ENCODE measurements at places on chromosomes 7 and 10.

GRCh38 chr7:98640375-98640774, 23.3 kb downstream of the NPTX2 start:
- DNase-seq, result no peak

- no peak for DNase-seq
Measured at GRCh38 chr10:108894402-108895301, 1028.7 kb downstream of the XPNPEP1 start.

DNA sequence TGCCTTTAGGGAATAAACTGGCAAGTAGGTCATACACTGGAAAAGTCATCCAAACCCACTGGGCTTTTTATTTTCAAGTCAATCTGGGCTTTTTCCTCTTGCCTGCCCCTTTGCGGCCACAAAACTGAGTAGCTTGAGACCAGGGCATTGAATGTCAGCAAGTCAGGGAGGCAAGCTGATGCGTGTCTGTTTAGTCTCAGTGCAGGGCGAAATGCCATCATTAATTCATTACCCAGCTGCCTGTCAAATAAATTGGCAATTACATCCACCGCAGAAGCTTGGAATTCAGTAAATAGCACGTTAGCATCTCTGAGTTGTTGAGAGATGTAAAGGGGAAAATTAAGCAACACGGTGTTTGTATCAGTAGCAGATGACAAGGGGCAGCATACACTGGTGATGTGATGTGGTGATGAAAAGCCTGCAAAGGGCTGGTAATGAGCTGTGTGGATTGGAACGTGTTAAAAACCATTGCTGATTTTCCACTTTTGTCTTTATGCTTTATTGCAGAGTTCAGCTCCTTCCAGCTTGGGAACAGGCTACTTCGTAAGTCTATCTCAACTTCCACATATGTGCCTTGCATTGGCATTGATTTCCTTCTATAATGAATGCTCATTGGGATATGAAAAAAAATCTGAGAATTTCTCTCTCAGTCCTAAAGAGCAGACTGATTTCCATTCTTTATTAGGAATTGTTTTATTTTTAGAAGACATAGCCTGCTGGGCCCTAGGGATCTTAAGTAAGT, 535.9 kb downstream of the AUTS2 start:
- no peak for DNase-seq

DNA sequence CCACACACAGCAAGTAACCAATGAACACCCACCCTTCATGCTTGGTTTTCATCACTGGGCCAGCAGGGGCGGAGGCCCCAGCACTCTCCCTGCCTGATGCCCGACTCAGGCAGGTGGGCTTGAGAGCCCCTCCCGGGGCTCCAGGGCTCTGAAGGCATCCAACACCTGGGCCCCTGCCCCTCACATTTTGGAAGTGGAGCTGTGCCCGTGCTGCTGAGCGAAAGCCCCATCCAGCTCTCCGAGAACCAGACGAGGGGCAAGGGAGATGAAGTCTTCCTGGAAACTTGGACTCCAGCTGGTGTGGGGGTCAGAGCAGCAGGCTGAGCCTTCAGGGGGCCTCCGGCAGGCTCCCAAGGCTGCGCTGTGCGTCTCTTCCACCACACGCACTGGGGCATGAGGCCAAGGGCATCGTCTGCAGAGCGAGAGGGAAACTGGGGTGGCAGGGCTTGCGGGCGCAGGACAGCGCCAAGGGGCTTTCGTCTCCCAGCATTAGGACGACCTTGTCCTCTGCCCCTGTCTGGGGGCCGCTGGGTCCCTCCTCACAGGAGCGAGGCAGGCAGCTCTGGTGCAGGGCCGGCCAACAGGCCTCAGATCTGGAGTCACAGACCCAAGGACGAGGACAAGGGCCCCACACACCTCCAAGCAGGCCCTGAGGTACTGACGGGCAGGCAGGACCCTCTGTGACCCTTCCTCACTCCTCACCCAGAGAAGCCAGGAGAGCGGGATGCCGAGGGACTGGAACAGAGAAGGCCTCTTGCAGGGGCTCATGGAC, 108.3 kb upstream of the FAM20C start:
- no peak for DNase-seq

- peak; percentile 44 for DNase-seq
Measured at GRCh38 chr7:55964261-55965099, at the start of gene NIPSNAP2. TSS of gene NIPSNAP2 (plus strand) at chr7:55964585. CDS start at chr7:55964610, 25 bp downstream.

DNA sequence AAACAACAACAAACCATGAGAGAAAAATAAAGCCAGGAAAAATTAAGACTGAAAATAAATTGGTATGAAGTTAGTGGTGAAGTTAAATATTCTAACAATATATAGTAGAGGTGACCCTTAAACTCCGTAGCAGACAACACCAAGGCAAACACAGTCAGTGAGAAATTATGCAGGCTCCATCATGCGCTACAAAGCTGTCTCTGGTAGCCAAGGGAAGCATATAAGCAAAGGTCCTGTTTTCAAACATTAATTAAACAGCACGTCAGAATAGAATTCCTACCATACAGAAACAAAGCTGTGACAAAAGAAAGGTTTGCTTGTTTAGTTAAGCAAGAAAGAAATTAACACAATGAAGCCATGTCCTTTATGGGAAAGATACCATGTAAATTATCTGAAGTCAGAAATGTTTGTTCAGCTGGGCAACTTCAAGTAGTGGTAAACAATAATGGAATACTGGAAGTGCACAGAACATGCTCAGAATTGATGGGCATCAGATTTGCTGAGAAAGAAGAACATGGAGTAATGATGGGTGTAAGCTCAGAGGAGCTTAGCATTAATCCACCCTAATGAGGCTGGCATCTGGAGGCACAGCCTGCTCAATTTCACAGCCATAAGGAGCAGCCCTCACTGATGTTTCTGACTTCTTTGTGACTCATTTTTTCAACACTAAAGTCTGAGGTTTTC, 75.7 kb downstream of the IGF2BP3 start:
- DNase-seq, result no peak

- DNase-seq, result peak; percentile 86
Measured at GRCh38 chr10:80662429-80663261, 124.9 kb downstream of the SH2D4B start.

DNA sequence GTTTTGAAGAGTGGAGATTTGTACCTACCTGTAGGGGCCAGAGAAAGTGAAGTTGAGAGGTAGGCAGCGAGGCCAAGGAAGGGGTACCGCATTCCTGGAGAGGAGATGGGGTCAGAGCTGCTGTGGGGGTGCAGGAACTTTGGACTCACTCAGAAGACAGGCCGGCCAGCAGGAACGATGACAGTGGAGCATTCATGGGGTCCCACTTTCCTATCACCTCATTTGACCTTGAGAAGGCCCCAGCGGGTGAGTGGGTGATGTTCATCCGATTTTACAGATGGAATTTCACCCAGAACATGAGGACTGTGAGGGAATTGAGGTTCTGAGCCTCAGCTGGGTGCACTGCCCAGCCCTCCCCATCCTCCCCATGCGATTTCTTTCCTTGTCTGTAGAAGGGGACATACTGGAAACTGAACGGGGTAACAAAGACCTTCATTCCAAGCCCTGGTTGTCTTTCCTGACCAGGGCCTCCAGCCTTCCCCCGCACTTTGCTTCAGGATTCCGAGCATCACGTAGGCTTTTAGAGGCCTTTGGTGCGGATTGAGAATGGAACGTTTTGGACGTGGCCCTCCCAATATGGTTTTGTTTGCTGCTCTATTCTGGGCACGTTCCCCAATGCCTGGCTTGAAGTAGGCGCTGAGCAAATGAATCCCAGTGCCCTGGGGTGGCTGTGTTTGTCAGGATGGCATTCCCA, 87.3 kb downstream of the ADCY1 start:
- no peak for DNase-seq

GRCh38 chr10:32227802-32228201, 119.2 kb downstream of the EPC1 start:
- no peak for DNase-seq

GRCh38 chr7:84924353-84924752, 262.5 kb downstream of the SEMA3D start:
- DNase-seq, result no peak

GRCh38 chr10:36358736-36359135, 716.6 kb upstream of the FZD8 start:
- DNase-seq, result peak; percentile 44

DNA sequence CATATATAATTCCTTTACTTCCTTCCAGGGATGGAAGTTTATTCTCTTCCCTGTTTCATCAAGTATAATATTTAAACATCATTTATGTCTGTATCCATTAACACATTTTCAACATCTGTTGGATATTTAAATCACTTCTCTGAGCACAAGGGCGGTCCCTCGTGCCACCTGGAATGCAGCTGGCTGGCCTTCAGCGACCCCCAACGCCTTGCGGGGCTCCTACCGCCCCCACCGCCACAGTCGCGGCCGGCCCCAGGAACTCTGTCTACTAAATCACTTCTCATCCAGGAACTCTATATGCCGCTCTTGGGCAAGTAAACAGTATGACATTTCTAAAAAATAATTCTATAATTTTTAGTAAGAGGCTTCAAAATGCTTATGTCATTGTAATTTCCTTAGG, 221.1 kb upstream of the PTN start:
- DNase-seq, result no peak

DNA sequence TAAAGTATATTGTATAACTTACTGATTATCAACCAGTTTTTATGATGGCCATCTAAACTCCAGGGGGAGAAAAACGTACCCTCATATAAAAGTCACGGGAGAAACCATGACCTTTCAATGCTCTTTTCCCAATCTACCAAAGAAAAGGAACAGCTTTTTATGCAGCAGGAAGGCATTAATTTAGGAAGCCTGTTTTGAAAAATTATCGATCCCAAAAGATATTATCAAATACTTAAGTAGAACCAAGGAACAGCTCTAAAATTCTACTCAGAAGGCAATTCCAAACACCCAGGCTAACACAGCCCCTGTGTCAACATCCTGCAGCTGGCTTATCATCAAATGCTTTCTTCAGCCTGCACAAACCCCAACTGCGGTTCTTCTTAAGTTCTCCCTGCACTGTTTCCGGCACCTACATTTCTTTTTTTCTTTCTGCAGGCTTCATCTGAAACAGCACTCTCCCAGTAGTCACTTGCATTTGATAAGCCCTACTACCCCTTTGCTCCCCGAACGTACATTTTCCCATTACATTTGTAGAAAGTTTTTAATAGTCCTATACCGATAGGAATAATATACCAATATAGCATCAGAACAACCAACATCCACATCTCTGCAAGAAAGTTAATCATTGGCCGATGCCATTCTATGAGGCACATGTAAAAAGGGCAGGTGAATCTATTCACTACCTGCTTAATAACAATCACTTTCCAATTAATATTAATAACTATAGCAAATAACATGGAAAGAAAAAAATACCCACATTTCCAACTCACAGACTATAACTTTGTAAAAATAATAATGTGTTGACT, 47.9 kb downstream of the PIP4K2A start:
- DNase-seq, result peak; percentile 81

DNA sequence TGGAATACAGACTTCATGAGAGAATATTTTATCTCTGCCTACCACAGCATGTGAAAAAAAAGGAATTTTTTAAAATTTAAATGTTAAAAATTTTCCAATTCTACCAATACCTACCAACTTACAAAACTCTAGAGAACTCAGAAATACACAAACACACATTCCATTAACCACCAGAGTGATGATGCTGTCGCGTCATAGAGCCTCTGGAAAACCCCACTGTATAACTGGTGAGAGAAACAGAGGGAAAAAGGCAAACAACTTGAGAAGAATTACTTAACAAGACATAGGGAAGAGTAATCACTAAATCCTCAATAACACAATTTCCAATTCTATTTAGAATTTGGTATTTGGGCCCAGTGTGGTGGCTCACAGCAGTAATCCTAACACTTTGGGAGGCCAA, 6.2 kb upstream of the SPOCK2 start:
- DNase-seq, result peak; percentile 43

DNA sequence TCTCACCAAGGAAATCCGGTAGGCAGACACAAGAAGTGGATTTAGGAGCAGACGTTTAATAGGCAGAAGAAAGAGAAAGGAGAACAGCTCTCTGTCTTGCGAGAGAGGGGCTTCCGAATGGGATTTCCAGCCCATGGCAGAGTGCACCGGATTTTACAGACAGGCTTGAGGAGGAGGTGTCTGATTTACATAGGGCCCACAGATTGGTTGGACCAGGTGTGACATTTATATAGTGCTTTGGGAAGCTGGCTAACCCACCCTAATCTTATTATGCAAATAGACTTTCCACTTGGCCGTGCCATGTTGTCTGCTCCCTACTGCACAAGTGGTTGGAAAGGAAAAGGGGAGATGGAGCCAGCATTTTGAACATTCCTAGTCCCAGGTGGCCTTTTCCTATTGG, 57.8 kb downstream of the ANKMY2 start:
- DNase-seq, result no peak

DNA sequence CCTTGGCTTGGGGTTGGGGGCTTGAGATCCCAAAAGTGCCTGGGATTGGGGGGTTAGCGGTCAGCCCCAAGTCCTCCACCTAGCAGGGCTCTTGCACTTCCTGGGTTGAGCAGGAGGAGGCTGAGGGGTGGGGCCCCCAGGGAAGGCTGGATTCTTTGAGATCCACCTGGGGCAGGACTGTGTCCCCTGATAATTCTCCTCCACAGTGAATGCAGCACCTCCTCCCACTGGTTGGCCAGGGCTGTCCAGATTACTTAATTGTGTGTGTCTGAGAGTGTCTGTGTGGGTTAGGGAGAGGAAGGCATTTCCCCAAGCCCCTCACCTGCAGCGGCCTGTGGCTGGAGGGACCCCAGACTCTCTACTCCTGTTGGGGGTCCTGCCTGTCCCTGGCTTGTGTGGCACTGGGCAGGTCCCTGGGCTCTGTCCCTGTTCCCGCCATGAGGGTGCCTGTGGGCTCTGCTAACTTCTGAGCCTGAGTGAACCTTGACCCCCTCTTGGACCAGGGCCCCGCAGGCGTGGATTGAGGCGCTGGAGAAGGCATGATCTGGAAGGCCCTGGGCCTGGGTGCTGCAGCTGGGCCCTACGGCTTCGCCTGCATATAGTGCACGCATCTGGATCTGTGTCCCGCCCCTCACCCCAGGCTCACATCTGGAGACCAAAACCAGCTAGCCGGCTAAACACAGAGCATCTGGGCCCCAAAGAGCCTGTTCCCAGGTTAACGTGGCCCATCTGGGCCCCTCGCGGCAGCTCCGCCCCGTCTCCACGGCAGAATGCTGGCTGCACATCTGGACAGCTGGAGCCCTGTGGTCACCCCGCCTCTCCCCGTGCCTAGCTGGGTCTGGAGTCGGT, 10.4 kb downstream of the TMEM270 start:
- no peak for DNase-seq
